Activated CD4-positive, alpha-beta T cell treated with anti-CD3 and anti-CD28 coated beads, Interleukin-2, amount 50 U/mL, for 48 hours (primary cell): ENCODE measurements at places on chromosomes 13 and 19.

- DNase-seq, result no peak
Observed at GRCh38 chr19:55836340-55836739, at the start of gene NLRP4. Gene NLRP4 (plus strand): TSS chr19:55836540. CDS start chr19:55852081, 15,541 bp downstream.

GRCh38 chr13:75938811-75939560, 302.9 kb downstream of the LMO7 start:
- DNase-seq, result no peak

DNA sequence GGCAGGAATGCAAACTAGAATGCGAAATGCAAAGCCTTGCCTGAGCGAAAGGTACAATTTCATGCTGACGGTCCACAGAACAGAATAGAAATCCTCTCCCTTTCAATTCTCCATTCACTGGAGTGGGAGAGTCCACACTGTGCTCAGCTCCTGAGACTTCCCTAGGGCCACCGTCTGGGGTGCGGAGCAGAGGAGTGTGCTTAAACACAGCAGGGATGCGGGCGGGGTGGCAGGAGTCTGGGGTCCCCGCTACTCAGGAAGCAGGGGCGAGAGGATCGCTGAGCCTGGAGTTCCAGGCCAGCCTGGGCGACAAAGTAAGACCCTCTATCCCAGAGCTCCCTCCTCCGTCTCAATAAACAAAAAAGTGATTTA, 552 bp upstream of the ZNF816 start:
- peak; percentile 14 for DNase-seq

DNA sequence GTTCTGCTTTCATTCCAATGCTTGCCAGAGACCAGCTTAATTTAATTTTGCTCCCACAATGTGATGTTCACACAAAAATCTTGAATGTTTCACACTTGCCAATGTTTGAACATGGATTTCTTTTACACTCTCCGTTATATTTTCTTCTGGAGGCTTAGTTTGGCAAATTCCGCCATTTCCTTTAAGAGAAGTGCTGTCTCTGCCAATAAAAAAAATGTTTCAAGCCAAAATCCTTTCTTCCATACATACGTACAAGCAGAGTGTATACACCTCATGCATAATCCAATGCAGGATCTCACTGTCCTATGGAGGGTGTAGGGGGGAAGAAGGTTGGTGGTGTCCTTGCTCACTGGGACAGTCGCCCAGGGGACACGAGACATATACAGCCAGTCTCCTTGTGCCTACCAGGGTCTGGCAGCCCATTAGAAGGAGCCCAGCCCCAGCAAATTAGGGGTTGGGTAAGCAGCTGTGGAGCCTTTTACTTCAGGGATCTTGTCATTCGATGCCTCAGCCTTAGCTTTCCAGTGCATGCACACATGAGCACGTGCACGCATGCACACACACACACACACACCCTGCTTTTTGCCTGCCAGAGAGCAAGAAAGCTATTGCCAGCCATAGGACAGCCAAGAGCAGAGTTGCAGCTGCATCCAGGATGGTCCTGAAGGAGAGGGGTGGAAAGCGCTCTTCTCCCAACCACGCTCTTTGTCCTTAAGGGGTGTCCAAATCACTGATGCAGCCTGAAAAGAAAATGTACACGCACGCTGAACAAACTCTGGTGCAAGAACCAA, 208.3 kb downstream of the FOXO1 start:
- no peak for DNase-seq

- DNase-seq, result peak; percentile 85
Observed at GRCh38 chr19:8580710-8581281, 3.6 kb upstream of the MYO1F start.

GRCh38 chr19:6712692-6713670, 7.5 kb downstream of the C3 start:
- no peak for DNase-seq

GRCh38 chr13:106987427-106987785, 419.5 kb upstream of the ARGLU1 start:
- no peak for DNase-seq

- no peak for DNase-seq
Observed at GRCh38 chr19:35042056-35042730, 672 bp downstream of the HPN start.

DNA sequence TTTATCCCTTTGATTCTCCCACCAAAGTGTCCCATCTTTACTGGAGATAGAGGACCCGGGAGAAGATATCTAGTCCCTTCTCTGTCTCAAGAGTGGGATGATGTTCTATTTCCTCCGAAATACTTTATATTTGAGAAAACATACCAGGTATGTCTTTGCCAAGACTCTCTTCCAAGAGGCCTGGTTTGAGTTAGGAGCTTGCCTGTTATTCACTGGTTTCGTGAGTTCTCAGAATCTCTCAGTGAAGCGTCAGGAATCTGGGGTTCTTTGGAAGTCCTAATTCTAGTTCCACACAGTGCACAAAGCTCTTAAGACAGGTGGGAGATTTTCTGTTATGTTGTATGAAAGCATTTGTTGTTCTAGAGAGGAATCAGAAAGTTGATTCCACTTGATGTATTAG, 182.0 kb downstream of the DNAJC15 start:
- DNase-seq, result no peak

GRCh38 chr19:15507068-15508034, 974 bp upstream of the CYP4F22 start:
- DNase-seq, result no peak

GRCh38 chr19:57466489-57466888, 9.5 kb upstream of the VN1R1 start:
- DNase-seq, result no peak

DNA sequence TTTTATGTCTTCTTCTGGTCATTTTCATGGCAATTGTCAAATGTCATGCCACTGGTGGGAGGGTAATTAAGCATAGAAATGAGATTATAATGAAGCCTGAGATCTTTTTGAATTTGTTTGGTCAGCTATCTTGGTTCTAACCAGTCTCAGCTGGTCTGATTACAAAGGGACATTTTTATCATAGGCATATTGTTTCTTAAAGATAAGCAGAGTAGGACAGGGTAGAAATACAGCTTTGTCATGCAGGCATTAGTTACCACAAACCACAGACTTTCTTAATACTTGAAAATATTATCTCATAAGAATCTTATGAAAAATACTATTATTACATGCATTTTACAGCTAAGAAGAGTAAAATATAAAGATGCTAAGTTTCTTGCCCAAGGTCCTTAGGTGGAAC, 1761.5 kb downstream of the PCDH9 start:
- DNase-seq, result no peak

DNA sequence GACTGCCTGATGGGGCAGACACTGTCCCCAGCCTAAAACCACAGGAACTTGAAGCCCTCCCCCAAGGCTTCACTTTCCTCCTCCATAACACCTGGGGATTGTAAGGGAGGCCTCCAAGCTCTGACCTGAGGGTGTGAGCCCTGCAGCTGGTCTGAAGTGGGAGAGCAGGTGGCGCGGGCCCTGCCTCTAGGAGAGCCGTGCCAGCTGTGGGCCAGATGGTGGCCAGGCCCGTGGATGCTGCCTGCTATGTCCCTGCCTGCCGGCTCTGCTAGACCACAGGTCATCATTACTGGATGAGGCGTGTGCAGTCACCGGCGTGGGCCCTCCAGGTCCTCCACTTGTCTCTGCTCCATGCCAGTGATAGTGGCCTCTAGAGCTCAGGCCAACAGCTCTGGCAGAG, 3.5 kb upstream of the KLHL26 start:
- DNase-seq, result no peak

DNA sequence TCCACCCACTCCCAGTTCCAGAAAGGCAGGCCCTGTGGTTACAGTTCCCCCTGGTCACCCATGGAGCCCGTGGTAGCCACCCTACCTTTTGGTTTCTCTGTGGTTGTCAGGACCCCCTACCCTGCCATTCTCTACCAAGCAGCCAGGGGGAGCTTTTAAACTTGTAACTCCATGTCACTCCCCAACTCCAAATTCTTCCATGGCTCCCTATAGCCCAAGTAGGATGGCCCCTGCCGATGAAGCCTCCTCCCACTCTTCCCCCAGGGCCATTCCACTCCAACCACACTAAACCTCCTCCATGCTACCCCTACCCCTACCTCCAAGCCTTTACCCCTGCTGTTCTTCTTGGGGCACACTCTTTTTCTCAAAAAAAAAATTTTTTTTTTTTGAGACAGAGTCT, 2.2 kb downstream of the S1PR2 start:
- peak; percentile 38 for DNase-seq

- DNase-seq, result peak; percentile 41
Observed at GRCh38 chr13:42373048-42373812, 101.3 kb downstream of the AKAP11 start.

DNA sequence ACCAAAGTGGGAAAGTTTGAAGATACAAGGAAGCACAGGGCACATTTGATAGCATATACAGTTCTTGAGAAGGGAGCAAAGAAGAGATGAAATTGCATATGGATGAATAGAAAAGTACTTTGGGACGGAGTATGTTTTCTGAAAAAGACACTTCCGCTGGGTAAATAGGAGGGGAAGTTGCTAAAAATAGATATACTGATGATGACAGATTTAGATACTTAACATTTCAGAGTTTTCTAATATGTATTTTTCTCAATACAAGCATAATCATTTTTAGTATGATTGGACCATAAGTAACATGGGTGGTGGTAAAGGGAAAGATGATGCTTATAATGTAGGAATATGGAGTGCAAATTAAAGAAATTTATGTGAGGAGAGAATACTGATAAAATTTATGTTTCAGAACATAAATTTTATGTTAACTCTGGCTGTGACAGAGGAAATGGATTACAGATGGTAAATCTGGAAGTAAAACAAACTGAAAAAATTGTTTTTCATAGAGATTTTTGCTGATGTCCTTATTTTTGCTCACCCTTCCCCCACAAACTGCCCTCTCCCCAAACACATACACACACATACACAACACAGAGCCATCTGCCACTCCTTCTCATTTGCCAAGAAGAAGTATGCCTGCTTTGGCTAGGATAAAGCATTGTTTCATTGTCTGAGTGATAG, 583.9 kb upstream of the MIR17HG start:
- DNase-seq, result no peak
